Common myeloid progenitor, CD34-positive (primary cell): ENCODE measurements at places on chromosomes 11 and 22.

- DNase-seq = no peak
Observed at GRCh38 chr11:109033627-109034338, 368.9 kb downstream of the DDX10 start.

DNA sequence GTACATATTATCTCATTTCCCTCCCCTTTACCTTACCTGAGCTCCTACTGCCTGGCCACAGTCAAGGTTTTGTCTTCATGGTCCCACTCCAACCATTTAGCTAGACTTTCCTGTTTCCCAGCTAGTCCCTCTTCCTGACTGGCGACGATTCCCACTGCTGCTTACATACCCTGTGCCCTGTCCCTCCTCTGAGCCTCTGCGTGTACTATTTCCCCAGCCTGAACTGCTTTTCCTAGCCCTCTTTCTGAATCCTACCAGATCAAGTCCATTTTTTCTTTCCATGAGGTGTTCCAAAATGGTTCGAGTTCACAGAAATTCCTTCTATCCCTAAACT is 23.4 kb downstream of the MRPL16 start:
- DNase-seq = no peak

DNA sequence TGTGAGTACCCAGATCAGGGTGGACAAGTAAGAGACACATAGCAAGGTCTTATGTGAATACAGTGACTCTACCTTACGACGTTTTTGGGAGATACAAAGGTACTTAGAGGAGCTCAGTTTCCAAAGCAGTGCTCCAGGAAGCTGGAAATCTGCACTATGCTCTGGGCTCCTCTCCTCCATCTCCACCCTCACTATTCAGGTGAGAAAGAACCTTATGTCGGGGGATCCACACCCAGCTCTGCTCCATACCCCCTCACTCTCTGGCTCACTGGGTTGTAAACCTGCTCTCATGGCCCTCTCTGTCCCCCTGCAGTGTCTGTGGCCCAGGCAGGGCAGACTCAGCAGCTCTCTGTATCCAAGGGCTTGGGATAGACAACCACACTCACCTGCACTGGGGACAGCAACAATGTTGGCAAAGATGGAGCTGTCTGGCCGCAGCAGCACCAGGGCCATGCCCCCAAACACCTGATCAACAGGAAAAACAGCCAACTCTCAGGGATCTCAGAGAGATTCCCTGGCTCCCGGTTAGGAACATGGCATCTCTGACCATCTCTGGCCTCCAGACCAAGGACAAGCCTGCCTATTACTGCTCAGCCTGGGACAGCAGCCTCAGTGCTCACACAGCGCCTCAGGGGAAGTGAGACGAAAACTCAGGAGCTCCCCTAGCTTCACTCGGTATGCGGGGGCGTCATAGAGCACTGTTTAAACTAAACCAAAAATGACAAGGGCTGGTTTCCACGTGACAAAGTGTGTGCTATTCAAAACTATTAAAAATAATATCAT is 60.9 kb upstream of the TOP3B start:
- no peak for DNase-seq

GRCh38 chr11:81165164-81165563 is 1568.5 kb downstream of the FAM181B start:
- no peak for DNase-seq

DNA sequence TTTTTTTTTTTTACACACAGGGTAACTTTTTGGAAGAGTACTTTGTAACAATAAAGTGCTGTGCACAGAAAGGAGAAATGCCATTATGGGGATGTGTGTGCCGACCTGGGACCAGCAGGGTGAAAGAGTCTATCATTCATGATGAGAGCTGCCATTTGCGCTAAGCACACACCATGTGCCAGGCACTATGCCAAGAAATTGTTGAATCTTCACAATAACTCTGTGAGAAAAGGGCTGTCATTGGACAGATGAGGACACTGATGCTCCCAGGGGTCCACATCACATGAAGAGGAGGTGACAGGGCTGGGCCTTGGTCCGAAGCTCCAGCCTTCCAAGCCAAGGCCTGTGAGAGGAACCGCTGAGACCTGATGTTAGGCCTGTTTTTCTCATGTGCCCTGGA is 5.6 kb downstream of the DUSP18 start:
- DNase-seq = no peak

GRCh38 chr11:57358991-57359390 is 20.8 kb downstream of the P2RX3 start:
- DNase-seq = no peak

- DNase-seq = no peak
Observed at GRCh38 chr22:38141217-38141973, 30.9 kb upstream of the BAIAP2L2 start.

DNA sequence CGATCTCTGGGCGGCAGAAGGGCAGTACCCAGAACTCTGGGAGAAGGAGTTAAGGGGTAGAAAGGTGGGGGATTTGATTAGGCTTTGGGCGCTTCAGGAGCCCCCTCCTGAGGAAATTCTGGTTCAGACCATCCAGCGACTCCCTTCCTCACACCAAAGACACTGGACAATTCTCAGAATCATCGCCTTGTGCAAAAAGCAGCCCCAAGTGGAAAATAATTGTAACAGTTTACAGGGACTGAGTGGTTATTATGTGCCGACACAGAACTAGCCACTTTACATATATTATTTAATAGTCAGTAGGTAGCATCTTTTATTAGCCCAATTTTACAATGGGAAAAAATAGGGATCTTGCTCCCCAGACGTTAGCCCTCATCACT is 662 bp upstream of the TRIM3 start:
- no peak for DNase-seq

DNA sequence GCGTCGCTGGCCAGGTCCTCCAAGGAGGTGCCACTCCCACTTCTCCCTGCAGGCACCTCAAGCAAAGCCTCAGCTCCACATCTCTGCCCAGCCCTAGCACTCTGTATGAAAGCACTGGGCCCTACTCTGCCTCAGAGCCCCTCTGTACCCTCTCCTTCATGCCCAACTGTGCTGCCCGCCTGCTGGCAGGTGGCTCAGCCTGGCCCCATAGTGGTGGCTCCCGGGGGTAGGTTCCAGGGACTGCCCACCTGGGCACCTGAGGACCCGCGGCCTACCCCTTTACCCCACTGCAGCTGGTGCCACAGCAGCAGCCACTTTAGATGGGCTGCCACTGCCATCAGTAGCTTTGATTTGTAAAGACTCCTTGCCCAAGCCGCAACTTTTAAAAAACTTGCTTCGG is 1672.8 kb downstream of the LRRC4C start:
- DNase-seq = no peak

DNA sequence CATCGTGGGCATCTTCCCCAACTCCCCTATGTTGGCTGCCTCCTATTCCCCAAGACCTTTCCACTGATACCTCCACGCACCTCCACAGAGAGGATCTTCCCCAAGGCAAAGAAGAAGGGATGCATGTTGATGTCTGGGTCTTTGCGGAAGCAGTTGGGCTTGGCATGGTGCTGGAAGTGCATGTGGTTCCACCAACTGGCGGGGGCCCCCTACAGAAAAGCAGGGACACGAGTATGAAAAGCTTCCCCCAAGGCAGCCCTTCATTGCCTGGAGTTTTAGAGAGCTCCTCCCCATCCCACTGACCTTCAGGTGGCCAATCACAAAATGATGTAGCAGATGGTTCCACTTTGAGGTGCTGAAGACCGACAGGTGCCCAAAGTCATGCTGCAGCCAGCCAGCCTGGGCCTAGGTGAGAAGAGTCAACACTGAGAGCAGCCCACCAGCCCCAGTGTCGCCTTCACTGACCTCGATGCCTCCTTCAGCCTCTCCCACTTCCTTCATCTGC is 6.1 kb downstream of the FADS1 start:
- no peak for DNase-seq

DNA sequence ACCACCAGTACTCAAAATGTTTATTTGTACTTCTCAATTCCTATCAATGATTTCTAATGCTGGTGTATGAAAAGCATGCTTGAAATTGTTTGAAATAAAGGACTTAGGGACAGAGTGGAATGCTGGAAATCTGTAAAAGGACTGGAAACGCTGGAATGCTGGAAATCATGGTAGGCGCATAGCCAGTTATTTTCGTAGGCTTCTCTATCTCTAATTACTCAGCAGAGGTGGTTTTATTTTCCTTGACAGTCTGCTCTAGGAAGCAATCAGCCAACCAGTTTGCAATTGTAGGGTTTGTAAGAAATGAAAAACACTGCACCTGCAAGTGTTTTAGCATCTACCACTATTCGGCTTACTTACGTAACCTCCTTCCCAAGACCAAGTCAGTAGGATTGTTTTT is 788 bp downstream of the LIN7C start:
- DNase-seq = no peak

- no peak for DNase-seq
Observed at GRCh38 chr11:65159012-65159411, 11.0 kb upstream of the SPDYC start.

DNA sequence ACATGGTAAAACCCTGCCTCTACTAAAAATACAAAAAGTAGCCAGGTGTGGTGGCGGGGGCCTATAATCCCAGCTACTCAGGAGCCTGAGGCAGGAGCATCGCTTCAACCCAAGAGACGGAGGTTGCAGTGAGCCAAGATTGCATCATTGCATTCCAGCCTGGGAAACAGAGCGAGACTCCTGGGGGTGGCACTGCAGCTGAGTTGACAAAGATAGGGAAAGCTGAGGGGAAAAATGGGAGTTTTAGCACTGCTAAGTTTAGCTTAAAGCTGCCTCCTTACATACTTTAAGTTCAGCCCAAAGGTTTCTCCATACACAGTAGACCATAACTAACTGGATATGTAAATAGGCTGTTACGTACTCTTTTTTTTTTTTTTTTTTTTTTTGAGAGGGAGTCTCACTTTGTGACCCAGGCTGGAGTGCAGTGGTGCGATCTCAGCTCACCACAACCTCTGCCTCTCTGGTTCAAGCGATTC is 9.0 kb upstream of the USP28 start:
- DNase-seq = no peak

DNA sequence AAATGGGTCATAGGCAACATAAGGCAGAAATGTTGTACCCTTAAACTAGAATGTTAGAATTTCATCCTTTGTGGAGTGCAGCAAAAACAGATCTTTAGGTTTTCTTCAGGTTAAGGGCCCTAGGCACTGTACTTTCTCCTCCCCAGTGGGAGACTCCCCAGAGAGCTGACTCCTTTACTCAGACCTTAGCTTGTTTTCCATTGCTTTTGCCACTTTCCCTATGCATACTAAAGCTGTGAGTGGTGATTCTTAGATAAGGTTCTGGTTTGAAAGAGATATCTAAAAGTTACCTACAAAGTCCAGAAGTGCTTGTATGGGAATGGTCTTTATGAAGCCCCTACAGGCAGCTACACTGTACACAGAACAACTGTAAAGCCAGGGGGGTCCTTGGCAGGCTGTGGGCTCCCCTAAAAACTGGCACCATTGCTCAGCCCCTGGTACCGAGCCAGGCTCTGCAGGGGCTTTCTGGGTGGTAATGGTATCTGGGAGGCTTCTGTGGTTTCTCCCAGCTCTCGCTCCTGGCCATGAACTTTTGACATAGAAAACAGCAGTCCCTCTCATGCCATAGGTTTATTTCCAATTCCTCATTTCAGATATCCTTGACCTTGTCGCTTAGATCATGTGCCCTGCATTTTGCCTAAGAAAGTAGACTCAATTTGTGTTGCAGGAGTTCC is 23.2 kb downstream of the AMOTL1 start:
- DNase-seq = no peak

GRCh38 chr22:31575190-31575589 is 78.9 kb downstream of the SFI1 start:
- DNase-seq = no peak

- DNase-seq = no peak
Observed at GRCh38 chr11:48036466-48036865, 56.1 kb downstream of the PTPRJ start.

DNA sequence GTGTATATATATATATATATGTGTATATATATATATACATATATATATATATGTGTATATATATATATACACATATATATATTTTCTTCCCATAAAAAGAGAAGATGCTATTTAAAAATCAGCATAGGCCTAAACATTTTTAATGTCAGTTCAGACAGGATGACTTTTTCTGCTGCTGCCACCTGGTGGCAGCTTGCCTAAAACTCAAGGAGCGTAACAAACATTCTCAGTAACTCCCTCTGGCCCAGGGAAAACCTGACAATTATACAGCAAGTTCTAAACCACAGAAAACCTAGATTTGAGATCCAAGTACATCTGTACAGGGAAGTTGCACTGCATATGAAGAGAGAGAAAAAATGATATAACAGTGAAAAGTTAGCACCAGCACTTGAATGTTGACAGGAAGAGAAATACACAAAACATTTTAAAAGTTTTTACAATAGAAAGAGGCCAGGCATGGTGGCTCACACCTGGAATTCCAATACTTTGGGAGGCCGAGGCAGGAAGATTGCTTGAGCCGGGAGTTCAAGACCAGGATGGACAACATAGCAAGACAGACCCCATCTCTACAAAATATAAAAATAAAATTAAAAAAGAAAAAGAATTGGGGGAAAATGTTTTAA is 16.6 kb downstream of the OR8A1 start:
- DNase-seq = peak; percentile 69

DNA sequence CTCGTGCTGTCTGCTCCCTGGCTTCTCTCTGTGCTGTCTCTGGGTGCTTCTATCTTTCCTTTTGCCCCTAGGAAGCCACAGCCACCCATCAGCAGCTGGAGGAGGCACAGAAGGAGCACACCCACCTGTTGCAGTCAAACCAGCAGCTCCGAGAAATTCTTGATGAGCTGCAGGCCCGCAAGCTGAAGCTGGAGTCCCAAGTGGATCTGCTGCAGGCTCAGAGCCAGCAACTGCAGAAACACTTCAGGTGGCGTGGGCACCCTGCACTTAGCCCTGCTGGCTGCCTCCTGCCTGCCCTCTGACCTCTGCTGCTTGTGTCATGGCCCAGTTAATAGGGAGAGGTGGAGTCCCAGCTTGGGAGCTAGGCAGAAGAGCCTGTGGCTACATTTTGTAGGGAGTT is 67.8 kb downstream of the CEP164 start:
- no peak for DNase-seq

DNA sequence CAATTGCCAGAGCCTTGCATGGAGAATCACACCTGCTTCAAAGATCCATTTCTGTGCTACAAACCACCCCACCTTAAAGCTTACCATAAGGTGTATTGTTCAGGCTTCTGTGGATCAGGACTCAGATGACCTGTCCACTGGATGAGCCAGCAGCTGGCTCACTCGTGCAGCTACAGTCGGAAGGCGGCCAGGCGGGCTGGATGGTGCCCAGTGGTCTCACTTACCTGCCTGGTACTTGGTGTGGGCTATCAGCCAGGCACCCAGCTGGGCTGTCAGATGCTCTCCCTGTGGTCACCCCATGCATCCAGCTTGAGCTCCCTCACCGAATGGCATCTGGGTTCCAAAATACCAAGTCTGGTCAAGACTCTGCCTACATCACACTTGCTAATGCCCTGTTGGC is 10.9 kb upstream of the APOBEC3B start:
- DNase-seq = no peak

- no peak for DNase-seq
Observed at GRCh38 chr22:28907311-28908008, 24.1 kb downstream of the ZNRF3 start.

DNA sequence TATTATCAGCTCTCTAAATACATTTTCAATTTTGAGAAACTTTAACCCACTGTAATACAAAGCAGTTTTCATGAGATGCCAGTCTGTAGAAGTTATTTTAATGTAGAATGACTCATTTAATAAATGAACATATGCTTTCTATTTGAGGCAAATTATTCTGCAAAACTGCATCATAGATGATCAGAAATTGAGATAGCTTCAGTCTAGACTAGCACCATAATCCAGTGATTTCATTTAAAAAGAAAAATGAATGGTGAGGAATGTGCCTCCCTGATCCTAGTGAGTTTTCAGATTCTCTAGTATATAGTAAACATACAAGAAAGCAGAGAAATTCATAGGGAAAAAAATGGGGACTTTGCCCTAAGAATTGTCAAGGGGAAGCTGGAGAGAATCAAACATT is 66.1 kb downstream of the OR5AK2 start:
- no peak for DNase-seq

- no peak for DNase-seq
Observed at GRCh38 chr11:110891411-110891810, 179.2 kb upstream of the ARHGAP20 start.
